ENCODE measurements at places on chromosomes 7 and 10.

GRCh38 chr10:82742478-82742877 is 867.5 kb downstream of the NRG3 start:
- no peak for DNase-seq

- DNase-seq = no peak
Measured at GRCh38 chr10:86863484-86863842, 94.0 kb downstream of the MMRN2 start.

DNA sequence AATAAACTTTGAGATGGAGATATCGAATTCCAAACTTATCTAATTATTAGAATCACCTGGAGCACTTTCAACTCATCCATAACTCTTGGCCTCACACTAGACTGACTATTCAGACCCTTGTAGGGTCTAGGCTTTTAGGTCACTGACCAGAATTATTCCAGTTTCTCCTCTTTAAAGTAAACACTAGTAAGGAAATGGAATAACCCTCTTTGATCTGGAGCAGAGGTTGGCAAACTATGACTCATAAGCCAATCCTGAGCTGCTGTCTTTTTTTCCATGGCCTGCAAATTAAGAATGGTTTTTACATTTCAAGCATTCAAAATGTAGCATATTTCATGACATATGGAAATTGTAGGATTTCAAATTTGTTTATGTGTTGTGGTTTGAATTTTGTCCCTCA is 1601.9 kb downstream of the REEP3 start:
- DNase-seq = no peak

GRCh38 chr7:78543976-78544375 is 745.4 kb downstream of the PHTF2 start:
- DNase-seq = no peak

GRCh38 chr10:120453886-120454285 is 3.1 kb upstream of the PLPP4 start:
- DNase-seq = no peak

GRCh38 chr7:80098795-80099194 is 35.8 kb upstream of the GNAI1 start:
- DNase-seq = no peak

- no peak for DNase-seq
Measured at GRCh38 chr10:133616371-133617130, 10.0 kb downstream of the FRG2B start.

DNA sequence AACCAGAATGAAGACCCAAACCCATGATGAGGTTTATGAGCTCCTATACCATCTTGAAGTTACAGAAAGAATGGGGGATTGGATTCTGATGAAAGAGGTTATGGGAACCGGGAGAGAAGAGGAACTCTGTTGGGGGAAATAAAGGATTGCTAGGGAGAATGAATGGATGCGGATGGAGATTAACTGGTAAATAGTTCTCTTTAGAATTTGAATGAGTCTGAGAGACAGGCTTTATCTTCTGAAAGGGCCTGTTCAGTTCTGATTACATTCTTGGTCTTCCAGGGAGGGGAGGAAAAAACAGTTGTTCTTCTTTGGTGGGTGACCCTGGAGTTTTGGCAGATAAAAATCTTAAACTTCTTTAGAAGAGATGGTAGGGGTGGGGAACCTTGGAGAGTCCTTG is 13.9 kb downstream of the SUGCT start:
- DNase-seq = no peak

DNA sequence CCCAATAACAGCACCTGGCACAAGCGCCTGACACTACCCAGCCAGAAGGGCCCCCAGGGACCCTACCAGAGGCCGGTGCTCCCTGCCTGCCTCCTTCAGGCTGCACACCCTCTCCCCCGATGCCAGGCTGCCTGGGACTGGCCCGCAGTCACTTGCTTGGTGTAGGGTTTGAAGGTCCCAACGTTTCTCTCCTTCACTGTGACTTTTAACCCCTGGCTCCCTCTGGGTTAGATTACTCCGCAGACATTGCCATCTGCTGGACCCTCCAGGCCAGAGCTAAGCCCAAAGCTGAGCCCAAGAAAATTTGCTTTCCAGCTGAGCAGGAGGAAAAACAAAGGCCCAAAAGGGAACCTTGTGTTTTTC is 6.9 kb downstream of the CDHR1 start:
- DNase-seq = no peak

DNA sequence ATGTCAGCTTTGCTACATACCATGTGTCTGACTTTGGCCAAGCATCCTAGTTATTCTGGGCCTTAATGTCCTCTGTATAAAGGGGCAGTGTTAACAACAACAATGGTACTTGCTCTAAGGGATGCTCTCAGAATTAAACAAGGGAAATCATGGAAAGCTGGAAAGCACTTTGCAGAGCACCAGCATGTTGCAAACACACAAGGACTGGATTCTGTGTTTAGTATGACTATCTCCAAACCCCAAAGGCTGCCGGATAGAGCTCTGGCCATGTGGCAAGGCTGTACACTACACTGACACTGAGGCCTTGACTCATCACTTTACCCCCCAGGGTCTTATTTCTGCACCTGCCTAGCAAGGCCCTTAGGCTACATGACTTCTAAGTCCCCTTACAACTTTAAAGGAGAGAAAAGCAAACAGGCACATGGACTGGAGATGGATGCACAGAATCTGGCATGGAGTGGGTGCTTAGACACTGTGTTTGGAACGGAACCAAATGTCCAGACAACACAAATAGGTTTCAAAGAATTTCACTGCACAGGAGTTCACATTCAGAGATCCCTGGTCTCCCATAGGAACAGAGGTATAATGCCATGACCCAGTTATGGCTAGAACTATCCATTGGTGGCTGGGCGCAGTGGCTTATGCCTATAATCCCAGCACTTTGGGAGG is 74.6 kb downstream of the FAM13C start:
- no peak for DNase-seq

- no peak for DNase-seq
Measured at GRCh38 chr7:83614112-83614511, 34.8 kb downstream of the SEMA3E start.

DNA sequence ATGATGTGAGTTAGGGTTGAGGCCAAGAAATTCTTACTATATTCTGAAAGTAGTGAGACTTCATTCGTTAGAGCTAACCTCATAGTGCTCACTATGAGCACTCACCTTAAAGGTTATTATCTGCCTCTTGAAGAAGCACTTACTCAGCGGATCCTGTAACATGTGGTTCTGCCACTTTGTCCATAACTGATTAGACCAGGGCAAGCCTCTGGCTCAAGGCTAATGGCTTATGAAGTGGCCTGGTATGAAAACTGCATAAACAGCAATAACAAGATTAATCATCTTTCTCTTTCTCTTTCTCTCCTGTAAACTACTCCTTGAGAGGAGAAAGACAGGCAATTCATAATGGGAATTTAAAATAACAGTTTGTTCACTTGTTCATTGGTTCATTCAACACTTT is 82.8 kb downstream of the MAPK8 start:
- no peak for DNase-seq

GRCh38 chr10:127496035-127496434 is 53.1 kb upstream of the NPS start:
- no peak for DNase-seq

DNA sequence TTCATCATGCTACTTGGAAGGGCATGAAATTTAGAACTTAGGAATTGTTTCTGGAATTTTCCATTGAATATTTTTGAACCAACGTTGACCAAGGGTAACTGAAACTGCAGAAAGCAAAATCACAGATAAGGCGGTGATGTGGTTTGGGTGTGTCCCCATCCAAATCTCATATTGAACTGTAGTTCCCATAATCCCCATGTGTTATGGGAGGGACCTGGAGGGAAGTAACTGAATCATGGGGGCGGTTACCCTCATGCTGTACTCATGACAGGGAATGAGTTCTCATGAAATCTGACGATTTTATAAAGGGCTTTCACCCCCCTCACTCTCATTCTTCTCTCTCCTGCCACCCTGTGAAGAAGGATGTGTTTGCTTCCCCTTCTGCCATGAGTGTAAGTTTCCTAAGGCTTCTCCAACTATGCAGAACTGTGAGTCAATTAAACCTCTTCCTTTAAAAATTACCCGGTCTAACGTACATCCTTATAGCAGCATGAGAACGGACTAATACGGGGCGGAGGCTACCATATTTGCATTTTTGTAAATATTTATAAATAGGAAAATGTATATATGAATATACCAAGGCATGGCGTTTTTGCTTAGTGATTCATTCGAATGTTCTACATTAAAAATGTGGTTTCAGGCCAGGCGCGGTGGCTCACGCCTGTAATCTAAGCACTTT is 12.4 kb downstream of the NMT2 start:
- no peak for DNase-seq

DNA sequence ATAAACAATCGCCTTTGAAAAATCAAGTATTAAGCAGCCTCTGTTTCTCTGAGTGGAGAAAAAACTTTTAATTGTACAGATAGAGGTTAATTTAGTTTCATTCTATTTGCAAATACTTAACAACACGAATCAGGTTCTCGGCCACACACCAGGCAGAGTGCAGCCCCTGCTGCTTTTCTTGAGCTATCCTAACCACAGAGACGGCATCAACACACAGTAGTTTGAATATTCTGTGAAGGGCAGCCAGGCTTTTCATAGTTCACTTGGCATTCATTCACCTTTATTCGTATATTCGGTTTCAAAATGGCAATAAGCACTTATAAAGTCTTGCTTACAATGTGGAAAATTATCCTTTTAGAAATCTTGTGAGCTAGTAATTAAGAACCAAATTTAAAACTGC is 5.7 kb downstream of the ADARB2 start:
- DNase-seq = no peak

GRCh38 chr10:12042409-12042796 is 206 bp downstream of the UPF2 start:
- peak; percentile 47 for DNase-seq

DNA sequence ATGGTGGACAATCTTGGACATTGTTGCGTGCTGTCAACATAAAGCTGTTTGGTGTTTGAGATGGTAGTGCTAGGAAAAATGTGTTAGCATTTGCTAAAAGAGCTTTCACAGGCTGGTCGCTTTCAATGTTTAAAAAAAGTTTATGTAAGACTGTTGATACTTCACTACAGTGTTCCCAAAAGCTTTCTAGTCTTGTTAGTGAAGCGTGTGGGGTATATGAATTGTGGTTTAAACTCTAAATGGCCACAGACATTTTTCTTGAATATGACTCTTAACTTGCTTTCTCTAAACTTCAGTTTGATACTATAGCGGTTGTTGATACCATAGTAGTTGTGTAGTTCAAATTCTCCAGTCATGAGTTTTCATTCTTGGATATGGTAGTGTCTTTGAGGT is 44.9 kb downstream of the MCU start:
- DNase-seq = no peak

DNA sequence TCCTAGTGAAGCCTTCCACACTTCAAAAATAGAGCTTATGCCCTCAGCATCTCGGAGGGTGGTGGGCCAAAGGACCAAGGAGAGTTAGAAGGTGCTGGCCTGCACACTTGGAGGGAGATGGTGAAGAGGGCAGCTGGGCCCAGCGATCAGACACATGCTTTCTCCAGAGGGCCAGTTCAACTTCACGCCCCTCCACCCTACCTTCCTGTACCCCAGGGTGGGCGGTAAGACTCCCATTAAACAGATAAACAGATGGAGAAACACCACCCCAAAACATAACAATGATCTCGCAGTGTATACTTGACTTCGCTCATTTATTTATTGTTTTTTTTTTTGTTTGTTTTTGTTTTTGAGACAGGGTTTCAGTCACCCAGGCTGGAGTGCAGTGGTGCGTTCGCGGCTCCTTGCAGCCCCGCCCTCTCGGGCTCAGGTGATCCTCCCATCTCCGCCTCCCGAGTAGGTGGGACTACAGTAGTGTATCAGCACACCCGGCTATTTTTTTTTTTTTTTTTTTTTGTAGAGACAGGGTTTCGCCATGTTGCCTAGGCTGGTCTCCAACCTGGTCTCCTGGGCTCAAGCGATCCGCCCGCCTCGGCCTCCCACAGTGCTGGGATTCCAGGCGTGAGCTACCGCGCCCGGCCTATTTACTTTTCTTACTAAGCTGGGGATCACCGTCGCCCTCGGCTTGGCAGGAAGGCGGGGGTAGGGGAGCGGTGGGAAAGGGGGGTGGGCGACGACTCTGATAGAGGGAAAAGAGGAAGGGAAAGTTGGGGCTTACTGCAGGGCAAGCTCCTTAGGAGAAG is 1.8 kb downstream of the C10orf95 start:
- DNase-seq = peak; percentile 91

GRCh38 chr7:37259319-37259821 is 189.3 kb downstream of the ELMO1 start:
- DNase-seq = no peak

GRCh38 chr7:66202441-66202840 is 2.7 kb upstream of the TPST1 start:
- DNase-seq = no peak

- peak; percentile 77 for DNase-seq
Measured at GRCh38 chr10:14184841-14185315, 145.8 kb downstream of the FRMD4A start.

- DNase-seq = no peak
Measured at GRCh38 chr7:30019387-30019786, 7.1 kb downstream of the FKBP14 start.

DNA sequence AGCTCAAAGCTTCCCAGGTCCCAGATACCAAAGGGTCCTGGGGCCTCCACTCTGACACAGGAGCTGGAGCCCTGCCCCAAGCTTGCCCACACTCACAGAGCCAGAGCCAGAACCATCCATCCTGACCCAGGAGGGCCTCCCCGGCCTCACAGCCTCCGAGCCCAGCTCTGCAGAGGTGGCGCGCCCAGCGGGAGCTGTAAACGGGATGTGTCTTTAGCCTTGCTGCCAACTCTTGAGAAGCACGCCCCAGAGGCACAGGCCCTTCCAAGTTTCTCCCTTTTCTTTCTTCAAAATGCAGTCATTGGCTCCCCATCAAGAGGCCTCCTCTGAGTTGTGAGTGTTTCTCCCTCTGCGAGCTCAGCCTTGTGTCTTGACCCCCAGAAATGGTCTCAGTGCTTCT is 75.0 kb downstream of the PDGFA start:
- DNase-seq = no peak

- DNase-seq = peak; percentile 52
Measured at GRCh38 chr7:151018421-151019129, 5.7 kb downstream of the ATG9B start.

DNA sequence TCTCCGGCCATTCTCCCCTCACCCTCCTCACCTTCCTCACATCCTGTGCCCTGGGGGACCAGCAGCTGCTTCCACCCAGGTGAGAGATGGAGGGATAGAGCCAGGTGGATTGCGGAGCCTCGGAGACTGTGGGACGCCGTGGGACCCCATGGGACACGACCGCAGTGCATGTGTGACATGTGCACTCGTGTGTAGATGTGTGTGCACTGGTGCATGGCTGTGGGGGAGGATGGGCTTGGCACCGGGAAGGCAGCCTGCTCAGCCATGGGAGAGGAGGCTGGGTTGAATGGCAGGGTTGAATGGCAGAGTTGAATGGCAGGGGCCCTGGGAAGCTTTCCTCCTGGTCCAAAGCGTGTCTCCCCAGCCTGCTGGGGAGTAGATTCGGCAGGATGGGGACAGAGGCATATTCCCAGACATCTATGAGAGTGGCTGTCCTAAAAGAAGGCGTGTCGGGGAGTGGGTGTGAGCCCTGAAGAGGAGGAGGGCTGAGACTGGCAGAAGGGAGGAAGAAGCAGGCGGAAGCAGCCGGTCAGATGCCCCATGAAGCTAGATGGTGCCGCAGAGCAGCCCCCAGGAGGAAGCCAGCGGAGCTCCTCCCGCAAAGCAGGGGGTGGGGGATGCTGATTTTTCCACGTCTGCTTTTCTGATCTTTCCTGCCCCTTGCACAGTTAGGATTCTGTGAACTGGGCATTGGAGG is 815 bp downstream of the GIMAP8 start:
- peak; percentile 79 for DNase-seq

GRCh38 chr7:55469271-55469681 is 103.0 kb downstream of the VOPP1 start:
- DNase-seq = peak; percentile 54
